ENCODE measurements at places on chromosomes 2 and 18.

GRCh38 chr2:190378880-190379237 is 29.3 kb upstream of the MFSD6 start:
- no peak for DNase-seq

DNA sequence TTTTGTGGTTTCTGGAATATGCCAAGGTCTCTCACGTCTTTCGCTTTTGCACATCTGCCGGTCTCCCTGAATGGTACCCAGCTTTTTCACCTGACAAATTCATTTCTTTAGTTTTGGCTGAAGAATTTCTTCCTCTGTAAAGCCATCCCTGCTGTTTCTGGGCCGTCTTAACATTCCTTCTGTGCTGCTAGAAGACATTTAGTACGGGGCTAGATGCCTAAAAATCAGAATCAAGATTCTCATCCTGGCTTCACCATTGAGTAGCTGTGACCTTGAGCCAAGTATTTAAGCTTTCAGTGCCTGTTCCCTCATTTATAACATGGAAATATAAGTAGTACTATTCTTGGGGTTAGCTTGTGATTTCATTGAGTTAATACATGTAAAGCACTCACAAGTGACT is 6.4 kb upstream of the BCL2 start:
- DNase-seq = no peak

DNA sequence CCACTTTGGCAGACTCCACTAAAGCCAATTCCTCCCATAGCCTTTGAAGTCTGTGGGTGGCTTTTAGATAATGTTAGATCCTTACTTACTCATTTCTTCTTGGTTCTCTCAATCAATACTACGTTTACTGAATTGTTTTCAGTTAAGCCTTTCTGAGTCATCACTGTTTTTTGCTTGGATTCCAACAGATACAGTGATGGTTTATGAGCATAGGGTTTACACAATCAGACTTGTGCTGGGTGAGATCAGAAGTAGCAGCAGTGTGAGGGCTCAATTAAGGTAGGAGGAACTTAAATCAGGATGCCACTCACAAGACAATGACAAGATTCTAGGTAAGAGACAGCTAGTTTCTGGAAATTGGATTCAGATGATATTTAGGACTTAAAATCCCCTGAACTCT is 297.7 kb upstream of the DOK6 start:
- DNase-seq = no peak

- DNase-seq = no peak
These were observed 5.4 kb upstream of the RNF181 start for GRCh38 chr2:85589982-85590791.

DNA sequence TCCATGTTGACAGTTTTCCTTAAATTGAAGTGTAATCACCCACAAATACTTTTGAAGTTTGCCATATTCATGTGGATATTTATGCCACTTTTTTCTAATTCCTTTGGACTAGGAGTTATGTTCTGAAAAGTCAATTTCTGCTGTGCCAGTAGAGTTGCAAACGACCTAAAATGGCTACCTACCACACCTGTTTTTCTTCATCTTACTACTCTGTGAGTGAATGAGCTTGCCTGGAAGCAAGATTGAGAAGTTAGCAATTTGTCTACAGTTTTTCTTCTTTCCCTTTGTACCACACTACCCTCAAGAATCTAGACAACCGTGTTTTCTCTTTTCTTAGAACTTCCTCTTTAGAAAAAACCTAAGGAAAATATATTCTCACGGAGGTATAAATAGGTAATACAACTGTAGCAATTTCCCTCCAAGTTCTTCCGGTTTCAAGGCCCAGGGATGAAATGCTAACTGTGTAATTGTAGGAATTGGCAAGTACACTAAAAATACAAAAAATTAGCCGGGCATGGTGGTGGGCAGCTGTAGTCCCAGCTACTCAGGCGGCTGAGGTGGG is 7.3 kb upstream of the SLC39A10 start:
- DNase-seq = no peak

GRCh38 chr18:56139372-56139771 is 499.0 kb downstream of the TXNL1 start:
- DNase-seq = no peak

- DNase-seq = no peak
These were observed 50.4 kb downstream of the EML6 start for GRCh38 chr2:54773838-54774237.

- no peak for DNase-seq
These were observed 176.1 kb upstream of the ZFP36L2 start for GRCh38 chr2:43402452-43402937.

DNA sequence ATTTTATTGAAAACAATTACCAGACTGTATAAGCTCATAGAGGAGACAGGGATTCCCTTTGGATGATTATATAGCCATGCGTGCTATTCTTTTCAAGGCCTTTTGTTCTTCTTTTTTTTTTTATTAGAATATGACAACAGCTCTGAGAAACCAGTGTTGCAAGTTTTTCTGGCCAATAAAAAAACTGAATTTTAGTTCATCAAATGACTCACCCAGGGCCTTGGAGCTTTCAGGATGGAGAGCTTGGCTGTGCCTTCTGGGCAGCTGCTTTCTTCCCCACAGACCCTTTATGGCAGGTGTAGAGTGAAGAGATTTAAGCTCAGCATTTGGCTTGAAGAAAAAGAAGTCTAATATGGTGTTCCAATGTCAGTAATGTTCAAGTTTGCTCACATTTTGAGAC is 497.9 kb upstream of the FANCL start:
- no peak for DNase-seq

DNA sequence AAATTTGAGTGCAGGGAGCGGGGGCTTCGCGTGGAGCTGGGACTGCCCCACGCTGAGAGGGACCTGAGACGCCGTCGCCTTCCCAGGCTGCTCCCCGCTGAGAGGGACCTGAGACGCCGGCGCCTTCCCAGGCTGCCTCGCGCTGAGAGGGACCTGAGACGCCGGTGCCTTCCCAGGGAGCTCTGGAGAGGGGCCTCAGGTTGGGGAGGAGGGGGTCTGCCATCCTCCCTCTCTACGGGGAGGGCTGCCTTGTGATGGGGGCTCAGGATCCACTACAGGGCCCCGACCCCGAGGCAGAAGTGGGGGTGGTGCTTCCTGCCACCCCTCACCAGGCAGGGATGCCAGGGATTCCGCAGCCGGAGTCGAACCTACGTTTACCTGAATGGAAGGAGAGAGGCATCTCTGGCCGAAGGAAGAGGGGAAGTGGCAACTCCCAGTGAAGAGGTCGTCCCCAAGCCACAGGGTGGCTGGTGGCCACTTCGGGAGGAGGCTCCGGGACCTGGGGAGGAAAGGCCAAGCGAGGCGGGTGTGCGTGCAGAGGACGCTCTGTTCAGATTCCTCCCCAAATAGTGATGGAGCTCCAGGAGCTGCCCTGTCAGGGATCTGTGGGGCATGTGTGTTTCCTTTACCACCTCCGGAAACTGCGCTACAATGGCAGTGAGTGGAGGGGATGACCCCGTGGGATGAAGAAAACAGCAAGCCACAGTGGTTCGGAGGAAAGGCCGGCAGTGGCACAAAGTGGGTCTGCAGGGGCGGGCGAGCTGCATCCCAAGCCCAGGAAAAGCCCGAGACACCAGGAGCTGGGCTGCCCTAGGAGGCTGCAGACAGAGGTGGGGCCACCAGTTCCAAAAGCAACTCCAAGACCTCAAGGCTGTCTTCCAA is 108.2 kb upstream of the CTDP1 start:
- peak; percentile 47 for DNase-seq

- no peak for DNase-seq
These were observed 60.5 kb downstream of the STPG4 start for GRCh38 chr2:47094511-47095142.

DNA sequence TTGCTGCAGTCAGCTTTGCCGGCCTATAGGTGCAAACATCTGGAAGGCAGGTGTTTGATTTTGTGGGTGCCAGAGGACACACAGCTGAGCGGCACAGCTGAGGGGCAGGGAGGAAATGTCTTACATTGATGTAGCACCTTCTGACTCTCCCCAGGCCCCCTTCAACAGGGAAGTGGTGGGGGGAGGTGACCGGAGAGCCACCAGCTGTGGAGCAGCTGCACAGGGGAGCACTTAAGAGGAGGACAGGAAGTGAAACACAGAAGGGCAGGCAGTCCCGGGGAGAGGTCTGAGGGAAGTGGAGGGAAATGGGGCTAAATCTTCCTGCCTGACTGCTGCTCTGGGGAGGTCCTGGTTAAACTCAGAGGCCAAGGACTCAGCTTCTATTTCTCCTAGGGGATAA is 409.1 kb downstream of the TNS1 start:
- no peak for DNase-seq

- DNase-seq = no peak
These were observed 201.4 kb downstream of the RBM43 start for GRCh38 chr2:151060287-151060686.

GRCh38 chr18:10368456-10369453 is 85.7 kb upstream of the APCDD1 start:
- DNase-seq = no peak

DNA sequence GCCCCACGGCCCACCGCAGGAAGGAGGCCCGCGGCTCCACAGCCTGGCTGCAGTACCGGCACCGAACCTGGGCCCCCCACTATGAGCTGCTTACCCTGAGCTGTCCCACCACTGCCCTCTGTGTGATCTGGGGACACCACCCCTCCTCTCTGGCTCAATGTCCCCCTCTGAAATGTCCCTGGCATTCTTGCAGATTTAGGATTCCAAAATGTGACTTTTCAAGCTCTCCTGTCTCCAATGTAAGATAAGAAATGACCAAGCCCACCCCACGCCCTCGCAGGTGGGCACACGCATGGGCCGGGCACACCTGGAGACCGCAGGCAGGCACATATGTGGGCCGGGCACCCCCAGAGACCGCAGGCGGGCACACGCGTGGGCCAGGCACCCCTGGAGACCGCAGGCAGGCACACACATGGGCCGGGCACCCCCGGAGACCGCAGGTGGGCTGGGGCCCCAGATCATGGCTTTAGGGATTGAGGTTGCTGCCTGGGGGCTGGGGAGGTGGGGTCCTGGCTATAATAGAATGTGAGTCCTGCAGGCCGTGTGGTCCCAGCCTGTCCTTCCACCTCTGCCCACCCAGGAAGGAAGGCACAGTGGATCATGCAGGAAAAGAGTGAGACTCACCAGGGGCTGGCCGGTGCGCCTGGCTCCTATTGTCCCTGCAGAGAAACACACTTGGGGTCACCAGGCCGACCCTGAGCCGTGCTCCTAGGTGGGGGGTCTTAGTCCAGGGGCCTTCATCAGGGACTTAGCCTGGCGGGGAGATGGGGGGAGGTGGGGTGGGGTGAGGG is 7.2 kb downstream of the PDCD1 start:
- no peak for DNase-seq

DNA sequence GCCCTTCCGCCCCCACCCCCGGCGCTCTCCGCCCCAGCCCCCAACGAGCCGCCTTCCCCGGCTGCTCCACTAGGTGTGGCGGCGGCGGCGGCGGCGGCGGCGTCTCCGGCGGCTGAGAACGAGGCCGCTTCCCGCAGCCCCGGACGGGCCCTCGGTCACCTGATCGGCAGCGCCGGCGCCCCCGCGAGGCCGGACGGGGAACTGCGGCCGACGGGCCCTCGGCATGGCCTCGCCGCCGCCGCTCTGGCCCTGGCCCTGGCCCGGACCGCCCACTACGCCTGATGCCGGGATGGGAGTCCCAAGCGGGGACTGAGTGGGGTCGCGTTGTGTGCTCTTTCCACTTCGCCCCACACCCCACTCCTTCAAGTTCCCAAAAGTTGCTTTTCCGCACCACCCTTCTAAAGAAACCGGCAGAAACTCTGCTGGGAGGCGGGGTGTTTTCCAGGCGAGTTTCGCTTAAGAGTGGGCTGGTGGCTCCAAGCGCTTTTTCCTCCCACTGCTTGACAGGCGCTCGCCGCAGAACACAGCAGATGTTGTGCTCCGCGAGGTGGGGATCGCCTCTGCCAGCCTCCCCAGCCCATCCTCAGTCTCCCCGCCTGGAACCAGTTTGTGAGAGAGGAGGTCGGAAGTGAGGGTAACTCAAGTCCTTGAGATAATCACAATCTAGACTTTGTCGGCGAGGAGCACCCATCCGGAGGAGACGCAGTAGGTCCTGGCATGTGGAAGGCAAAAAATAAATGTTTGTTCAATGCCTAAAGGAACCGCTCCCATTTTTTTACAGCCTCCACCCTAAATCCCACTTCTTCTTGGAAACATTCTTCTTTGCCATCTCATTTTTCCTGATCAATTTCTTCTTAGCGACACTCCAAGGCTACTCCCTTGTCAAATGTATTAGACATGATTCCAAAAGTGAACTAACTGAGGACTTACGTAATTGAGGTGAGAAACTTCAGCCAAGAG is at the start of gene NCKAP1:
Gene NCKAP1, minus strand, starts transcription at position 117 of the 960 bp plus-strand sequence. CDS start 358 bp downstream, outside the sequence.
- DNase-seq = peak; percentile 90

DNA sequence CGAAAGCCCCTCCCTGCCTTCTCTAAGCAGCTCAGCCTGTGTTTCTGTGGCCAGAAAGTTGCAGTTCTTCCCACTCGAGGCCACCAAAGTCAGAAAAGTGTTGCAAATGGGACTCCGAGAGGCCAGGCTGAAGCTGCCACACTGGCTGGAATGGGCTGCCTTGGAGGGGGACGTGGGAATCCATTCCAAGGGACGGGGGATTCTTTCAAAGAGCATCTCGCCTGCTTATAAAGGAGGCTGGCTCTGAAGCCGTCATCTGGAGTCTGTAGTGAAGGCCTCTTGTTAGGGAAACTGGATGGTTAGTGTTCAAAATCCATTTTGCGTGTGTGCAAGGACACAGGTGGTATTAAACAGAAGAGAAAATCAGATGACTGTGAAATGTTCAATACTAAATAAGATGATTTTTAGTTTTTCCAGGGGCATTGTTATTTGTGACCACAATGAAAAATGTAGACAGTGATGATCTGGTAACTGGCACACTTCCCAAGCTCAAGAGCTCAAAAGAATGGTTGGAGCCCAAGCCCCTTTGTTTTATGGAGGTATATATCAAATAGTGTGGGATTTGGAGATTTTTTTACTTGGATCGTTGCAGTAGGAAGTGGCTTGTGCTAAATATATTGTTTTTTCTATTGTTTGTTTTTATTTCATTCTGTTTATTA is 782 bp downstream of the FAM228B start:
- peak; percentile 80 for DNase-seq

- DNase-seq = no peak
These were observed 74.1 kb upstream of the LRATD1 start for GRCh38 chr2:14558335-14558919.

DNA sequence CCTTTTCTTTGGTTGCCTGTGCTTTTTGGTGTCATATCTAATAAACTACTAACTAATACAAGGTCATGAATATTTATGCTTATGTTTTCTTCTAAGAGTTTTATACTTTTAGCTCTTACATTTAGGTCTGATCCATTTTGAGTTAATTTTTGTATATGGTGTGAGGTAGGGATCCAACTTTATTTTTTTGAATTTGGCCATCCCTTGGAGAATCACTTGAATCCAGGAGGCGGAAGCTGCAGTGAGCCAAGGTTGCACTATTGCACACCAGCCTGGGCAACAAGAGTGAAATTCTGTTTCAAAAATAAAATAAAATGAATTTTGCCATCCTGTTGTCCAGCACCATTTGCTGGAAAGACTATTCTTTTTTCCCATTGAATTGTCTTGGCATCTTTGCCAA is 8.6 kb upstream of the HPCAL1 start:
- no peak for DNase-seq

GRCh38 chr2:29207352-29208148 is 92.3 kb downstream of the CLIP4 start:
- no peak for DNase-seq

DNA sequence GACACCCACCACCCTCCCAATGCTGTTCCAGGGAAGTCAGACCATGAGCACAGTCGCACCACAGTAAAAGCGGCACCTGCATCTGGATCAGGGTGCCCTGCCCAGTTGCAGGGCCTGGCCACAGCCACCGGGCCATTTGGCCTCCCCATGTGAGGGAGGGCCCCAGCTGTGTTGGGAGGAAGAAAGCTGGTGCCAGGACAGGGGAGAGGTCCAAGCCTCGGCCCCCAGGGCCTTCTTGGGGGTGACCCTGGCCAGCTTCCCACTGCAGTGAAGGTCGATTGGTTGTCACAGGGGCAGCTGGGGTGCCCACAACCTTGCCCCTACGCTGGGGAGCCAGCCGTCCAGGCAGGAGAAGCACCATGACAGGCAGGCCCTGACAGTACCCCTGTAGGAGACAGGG is 183.2 kb upstream of the RAB6C start:
- peak; percentile 31 for DNase-seq
